Fibroblast of mammary gland (primary cell): ENCODE measurements at places on chromosomes 7 and 10.

GRCh38 chr10:1200866-1201807 is 145.0 kb downstream of the WDR37 start:
- DNase-seq: no peak

DNA sequence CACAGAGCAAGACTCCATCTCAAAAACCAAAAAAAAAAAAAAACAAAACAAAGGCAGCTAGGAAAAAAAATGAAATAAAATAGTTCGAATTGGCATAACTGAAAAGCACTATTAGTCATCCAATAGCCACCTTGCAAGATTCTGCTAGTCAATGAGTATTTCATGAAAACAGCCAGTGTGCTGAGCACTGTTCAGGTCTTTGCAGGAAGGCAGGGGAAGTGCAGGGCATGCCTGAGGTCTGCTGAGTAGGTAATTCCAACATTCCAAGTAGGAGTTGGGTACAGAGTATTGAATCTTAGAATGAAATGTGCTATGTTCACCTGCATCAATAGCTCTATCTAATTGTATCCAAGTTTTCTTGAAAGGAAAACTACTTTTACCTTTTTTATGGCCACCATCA is 22.9 kb downstream of the ABRAXAS2 start:
- no peak for DNase-seq

GRCh38 chr10:133131734-133132472 is 28.1 kb upstream of the KNDC1 start:
- no peak for DNase-seq

DNA sequence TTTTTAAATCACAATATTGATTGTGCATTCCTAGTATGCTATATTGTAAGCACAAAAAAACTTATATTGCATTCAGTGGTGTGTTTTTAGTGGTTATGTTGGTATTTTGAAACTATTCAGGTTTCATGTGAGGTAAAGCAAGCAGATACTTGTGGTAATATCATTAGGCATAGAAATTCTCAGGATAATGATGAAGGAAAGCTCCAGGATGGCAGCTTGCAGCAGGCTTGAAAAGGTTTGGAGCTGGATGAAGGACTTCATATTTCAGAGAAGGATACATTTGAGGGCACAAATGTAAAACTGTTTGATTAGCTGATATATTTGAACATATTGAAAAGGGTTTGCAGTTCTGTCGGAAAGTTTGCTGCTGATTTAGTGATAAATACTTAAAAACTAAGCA is 17.5 kb downstream of the TRIM24 start:
- DNase-seq: no peak

- peak; percentile 55 for DNase-seq
Measured at GRCh38 chr7:127514499-127514898, 70.9 kb downstream of the GCC1 start.

GRCh38 chr7:29146057-29146706 is at the start of gene CPVL:
CPVL (minus strand) TSS chr7:29146537; CDS start chr7:29121061, 25,476 bp downstream.
- DNase-seq: no peak

DNA sequence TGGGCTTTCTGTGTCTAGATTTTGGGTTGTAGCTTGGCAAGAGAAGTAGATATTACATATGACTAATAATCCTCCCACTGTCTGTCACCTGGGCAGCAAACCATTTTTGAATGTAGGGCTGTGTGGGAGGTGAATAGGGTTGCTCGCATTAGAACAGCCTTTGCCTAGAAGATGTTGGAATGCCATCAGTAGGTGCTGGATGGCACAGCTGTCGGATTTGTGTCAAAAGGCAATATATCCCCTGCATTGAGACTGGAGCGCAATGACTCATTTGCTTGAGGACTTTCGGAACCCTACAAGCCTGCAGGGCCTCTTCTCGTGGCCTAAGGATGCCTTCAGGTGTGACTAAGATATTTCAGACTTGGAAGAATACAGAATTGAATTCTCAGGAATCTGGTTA is 323.8 kb downstream of the GPR158 start:
- DNase-seq: no peak

DNA sequence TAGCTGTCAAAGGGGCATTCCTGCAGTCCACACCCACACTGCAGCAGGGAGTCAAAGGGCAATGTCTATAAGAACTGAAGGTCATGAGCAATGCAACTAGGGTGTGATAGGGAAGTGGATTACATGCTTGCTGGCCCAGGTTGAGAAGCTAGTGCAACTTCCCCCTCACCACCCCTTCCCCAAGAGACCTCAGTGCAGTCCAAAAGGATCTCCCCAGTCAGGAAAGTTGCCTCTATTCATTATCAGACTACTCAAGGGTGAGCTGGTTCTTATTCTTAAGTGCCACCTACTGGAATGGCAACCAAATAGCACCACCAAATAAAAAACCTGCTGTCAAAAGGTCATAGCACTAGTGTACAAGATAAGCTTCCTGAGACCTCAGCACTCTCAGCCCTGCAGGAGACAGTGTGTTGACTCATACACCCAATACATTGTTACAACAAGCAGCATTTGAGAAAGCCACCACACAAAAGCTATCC is 28.2 kb downstream of the MTERF1 start:
- peak; percentile 24 for DNase-seq

DNA sequence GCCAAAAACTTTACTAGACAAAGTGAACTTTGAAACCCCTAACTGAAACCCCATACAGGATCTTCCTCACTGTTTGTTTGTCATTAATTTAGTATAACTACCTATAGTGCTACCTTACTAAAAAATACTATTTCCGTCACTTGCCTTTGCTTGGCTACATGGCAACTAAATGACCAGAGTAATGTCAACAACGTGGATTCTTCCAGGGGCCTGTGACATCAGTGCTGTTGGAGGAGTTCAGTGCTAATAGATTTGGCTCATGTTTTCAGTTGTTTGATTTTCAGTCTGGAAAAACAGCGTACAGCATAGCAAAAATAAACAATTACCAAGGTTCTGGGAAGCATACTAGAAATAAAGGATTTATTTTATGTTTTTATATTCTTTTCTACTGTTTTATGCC is 3.0 kb upstream of the ASB15 start:
- no peak for DNase-seq

DNA sequence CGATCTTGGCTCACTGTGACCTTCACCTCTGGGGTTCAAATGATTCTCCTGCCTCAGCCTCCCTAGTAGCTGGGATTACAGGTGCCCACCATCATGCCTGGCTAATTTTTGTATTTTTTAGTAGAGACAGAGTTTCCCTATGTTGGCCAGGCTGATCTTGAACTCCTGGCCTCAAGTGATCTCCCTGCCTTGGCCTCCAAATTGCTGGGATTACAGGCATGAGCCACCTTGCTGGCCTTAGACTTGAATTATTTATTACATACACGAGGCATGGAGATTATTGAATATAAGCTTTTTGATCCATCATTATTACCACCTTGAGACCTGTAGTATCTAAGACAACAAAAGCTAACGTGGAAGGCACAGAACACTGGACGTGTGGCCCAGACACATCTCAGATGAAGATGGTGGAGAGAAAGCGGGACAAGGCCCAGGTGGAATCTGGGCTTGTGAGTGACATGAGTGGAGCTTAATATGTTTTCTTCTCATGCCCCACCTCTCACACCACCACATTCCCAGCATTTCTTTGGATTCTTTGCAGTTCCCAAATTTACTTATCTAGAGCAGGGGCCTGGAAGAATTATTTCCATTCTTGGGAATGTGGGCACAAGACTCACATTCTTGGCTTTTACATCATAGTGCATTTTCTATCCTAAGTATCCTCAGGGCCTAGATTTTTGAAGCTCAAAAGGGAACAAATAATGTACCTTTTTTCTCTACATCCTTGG is 76.6 kb downstream of the SUGCT start:
- no peak for DNase-seq

- DNase-seq: peak; percentile 24
Measured at GRCh38 chr7:140314573-140315480, 83.5 kb downstream of the SLC37A3 start.

GRCh38 chr10:64518456-64518855 is 997.3 kb downstream of the REEP3 start:
- no peak for DNase-seq

GRCh38 chr10:24912215-24912614 is 40.2 kb downstream of the PRTFDC1 start:
- peak; percentile 77 for DNase-seq

DNA sequence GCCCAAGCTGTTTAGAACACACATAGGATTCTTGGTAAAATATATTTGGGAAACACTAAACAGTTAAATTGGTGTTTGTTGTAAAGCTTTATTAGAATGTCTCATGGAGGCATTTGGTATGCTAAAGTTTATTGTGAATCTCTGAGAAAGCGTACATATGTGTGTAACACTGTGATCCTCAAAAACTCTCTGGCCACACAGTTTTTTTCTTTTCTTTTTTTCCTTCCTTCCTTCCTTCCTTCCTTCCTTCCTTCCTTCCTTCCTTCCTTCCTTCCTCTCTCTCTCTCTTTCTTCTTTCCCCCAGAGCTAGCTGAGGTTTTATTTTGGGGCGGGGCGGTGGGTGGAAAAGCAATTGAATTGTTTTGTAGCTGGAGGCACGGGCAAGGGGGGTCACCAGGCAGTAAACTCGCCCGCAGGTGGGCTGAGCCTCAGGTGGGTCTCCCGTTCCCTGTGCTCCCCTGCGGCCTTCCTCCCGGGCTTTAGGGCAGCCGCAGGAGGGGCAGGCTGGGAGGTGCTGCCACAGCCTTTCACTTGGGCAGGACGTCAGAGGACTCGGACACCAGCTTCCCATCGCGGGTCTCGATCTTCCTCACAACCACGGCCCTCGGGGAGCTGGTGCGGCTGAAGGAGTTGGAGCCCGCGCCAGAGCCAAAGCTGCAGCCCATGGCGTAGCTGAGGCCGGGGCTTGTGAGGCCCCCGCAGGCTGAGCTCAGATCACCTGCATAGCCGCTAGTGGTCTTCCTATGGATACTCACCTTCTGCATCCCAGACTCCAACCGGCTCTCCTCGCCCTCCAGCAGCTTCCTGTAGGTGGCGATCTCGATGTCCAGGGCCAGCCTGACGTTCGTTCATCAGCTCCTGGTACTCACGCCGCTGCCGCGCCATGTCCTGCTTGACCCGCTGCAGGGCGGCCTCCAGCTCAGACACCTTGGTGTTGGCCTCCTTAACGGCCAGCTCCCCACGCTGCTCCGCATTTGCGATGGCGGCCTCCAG is 459.0 kb downstream of the GATA3 start:
- no peak for DNase-seq

GRCh38 chr10:111996103-111996502 is 187.5 kb downstream of the GPAM start:
- DNase-seq: no peak

DNA sequence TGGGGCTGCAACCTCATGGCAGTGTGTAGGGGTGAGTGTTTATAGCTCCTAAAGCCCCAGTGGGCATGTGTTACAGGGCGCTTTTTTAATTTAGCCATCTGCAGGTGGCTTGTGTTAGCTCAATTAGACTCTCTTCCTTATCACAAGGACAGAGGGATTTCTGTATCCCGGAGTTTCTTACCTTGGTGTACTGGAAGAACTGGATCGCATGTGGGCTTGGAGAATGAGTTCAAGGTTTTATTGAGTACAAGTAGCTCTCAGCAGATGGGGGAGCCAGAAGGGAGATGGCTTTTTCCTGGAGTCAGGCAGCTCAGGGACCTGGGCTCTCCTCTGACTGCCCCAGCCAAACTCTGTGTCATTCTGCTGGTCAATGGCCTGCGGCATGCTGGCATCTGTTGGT is 153.5 kb upstream of the C7orf33 start:
- DNase-seq: no peak

DNA sequence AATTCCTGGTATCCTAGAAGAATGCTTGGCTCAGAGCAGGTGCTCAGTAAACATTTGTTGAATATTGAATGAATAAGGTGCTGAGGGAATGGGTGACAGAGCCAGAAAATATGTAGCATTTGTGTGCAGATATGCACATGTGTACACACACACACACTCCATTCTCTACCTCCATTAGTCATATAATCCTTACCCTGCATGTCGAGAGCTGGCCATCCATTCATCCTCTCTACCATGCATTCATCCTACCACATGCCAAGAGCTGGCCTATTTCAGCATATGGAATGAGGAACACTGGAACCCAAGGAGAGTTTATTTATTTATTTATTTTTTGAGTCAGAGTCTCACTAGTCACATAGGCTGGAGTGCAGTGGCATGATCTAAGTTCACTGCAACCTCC is 284.8 kb downstream of the PLXNA4 start:
- DNase-seq: peak; percentile 7

- DNase-seq: peak; percentile 88
Measured at GRCh38 chr10:80199828-80200227, 5.5 kb downstream of the ANXA11 start.

DNA sequence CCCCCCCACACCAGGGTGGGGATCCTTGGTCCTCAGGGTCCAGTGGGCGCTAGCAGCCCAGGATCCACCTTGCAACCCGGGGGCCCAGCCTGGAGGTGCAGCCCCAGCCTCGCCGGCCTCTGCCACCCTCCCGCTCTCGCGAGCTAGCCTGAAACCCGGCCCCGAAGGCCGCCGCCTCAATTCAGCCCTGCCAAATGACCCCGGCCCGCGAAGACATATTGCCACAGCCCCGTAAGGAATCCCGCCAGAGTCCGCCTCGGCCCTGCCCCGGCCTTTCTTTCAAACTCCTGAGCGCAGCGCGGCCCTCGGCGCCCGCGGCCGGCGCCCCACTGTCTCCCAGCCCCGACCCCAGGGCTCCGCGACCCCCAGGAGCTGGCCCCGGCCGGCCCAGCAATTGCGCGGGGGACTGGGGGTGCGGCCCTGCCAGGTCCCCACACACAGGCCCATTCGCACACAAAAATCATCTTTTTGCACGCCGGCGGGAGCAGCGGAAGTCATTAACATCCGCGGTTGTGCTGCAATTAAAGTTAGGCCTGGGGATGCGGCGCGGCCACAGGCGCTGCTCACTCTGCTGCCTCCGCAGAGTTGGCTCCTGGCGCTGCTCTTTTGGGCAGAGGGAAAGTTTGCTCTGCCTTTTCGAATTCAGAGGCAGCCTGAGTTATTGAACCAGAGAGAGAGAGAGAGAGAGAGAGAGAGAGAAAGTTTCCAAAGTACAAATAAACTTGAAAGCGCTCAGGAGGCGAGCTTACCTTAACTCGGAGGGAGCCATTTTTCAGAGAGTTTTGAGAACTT is 4.0 kb downstream of the HOXA5 start:
- no peak for DNase-seq

DNA sequence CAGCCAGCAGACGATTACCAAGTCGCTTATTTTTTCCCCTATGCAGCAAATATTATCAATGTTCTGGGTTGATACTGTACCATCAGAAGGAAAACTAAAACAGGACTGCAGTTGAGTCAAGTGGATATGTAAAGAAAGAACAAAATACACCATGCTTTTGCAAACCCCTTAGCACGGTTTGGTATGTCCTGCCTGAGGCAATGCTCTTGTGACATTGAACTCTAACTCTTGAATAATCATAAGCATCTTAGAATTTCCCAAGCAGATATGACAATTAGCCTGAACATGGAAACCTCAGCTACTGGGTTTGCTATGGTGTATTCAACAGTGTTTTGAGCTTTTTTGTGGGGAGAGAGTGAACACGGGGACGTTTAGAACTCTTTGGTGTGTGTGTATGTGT is 107.4 kb downstream of the ETV1 start:
- no peak for DNase-seq

- no peak for DNase-seq
Measured at GRCh38 chr10:129660569-129660968, 193.5 kb downstream of the MGMT start.

DNA sequence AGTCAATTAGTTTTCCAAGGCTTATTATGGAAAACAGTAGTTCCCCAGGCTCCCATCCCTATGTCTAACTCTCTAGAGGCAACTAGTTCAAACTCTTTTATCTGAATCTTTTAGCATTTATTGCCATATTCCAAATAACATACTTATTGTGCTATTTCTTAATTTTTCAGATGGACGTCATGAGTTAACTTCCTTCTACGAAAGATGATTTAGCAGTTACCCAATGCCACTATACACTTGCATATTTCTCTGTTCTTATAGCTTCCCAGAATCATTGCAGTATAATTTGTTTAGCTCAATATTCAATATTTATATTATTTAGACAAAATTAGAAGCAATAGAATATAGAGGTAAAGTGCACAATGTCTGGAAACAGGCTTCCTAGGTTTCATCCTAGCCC is 52.8 kb downstream of the REEP3 start:
- no peak for DNase-seq
